M059J (cell line): ENCODE measurements at places on chromosomes 1 and 21. TPM values are rescaled to one million over a fixed set of nuclear protein-coding genes. Genes with fewer than 3 reads are reported as not detected.
A peak's percentile ranks its signal among the peaks of the same experiment; 100 is the strongest.

GRCh38 chr1:1421147-1421906, at the start of gene ANKRD65:
Gene ANKRD65 (minus strand): TSS chr1:1421276. CDS start chr1:1421005, 271 bp downstream.
- no peak for DNase-seq

- no peak for DNase-seq
Observed at GRCh38 chr1:16458831-16459230, 18.3 kb downstream of the NECAP2 start.

GRCh38 chr21:40173816-40174215, 306.6 kb downstream of the PCP4 start:
- DNase-seq = no peak

DNA sequence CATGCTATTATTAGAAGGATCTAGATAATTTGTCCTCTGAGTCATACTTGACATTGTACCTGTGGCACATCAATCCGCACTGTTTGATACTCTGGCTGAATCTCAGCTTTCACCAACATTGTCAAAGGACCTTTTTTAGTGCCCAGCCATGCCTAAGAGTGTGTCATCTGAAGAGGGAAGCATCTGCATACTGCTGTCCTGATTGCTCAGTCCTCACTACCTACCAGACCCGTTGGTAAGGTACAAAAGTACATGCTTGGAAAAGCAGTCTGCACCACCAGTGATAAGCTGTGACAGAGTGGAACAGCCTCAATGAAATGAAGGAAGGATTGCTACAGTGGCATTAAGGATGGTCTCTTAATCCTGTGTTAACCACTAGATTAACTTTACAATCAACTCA, 17.1 kb downstream of the SYNC start:
- no peak for DNase-seq

- DNase-seq = no peak
Observed at GRCh38 chr21:37364722-37365121, 1.9 kb upstream of the DYRK1A start.

GRCh38 chr1:171784784-171785183, 3.3 kb downstream of the METTL13 start:
- DNase-seq = no peak

DNA sequence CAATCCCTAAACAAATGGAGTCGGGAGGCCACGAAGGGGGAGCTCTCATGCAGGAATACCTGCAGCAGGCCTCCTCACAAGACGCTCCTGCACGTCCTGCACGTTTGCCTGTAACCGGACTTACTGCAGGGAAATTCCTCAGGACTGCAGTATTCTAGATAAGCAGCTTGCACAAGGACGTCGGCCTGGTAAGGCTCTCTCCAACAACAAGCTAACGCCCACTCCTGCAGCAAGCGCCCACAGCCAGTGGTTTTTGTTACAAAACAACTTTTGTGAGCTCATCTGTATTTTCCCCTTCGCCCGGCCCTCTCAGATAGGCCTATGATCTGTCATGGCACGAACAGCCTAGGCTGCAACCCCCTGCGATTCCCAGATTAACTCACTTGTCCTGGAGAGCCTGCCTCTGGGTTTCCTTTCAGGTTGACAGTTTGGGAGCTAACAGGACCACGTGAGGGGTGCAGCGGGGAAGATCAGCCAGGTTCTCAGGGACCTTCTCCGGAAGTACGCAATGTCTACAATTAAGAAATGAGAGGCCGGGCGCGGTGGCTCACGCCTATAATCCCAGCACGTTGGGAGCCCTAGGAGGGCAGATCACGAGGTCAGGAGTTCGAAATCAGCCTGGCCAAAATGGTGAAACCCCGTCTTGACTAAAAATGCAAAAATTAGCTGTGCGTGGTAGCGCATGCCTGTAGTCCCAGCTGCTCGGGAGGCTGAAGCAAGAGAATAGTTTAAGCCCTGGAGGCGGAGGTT, 921 bp upstream of the MIB2 start:
- peak; percentile 26 for DNase-seq

DNA sequence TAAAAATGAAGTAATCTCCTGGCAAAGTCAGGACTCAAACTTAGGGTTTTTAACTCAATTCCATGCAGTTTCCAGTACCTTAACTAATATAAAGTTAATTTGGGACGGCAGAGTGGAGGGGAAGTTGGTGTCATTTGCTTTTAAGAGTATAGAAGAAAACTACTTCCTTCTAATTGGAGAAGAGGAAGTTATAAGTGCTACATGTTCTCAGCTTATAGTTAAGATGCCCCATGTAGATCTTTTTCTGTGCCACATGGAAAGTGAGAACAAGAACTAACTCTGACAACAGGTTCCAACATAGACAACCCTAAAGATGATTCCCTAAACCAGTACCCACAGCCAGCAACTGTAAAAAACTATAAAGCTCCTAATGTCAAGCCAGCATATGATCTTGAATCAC, 11.5 kb downstream of the RRAGC start:
- DNase-seq = no peak

GRCh38 chr1:43573066-43573800, 42.5 kb downstream of the PTPRF start:
- no peak for DNase-seq

DNA sequence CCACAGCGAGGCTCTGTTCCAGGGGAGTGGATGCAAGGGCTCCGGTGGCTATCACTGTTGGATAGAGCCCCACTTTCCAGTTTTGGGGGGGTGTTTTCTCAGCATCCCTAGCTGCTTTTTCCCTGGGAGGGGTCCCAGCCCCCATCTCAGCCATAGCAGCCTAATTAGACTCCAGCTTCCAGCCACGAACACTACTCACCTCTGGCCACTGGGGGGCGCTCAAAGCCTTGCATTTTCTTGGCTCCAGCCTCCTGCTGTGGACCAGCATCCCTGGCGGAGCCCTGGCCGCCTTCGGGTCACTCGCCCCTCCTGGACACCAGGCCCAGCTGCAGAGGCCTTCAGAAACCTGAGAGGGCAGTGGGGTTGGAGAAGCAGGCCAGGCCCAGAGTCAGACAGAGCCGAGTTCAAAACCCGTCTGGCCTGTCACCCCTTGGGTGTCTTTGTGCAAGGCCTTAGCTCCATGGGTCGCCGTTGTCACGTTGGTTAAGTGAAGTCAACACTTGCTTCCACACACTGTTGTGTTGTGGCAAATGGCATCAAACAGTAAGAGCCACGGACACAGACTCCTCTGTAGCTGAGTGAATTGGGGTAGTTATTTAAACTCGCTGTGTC, 93.5 kb upstream of the ACTL8 start:
- DNase-seq = peak; percentile 52

- no peak for DNase-seq
Observed at GRCh38 chr1:180892675-180893074, 20.0 kb upstream of the KIAA1614 start.

Gene AMPD1
- total RNA-seq = not detected in 2 replicates

Gene CD5L
- total RNA-seq = 0.10 TPM in 1 of 2 replicates, not detected in the other

Gene DNAI4
- total RNA-seq = 4.3 and 5.9 TPM in 2 replicates
